ENCODE measurements at places on chromosomes 12 and 14.

GRCh38 chr14:96136371-96137005 is 68.2 kb upstream of the BDKRB2 start:
- DNase-seq = no peak
- H3K27me3 ChIP-seq = no peaks in the 10 kb centered on the region
- H3K4me1 ChIP-seq = no peaks in the 10 kb centered on the region
- no peak overlapping the region for H3K4me3 ChIP-seq
- no peaks in the 10 kb centered on the region for H3K36me3 ChIP-seq

- H3K36me3 ChIP-seq = no peaks in the 10 kb centered on the region
- no peak overlapping the region for H3K4me3 ChIP-seq
- H3K4me1 ChIP-seq = no peaks in the 10 kb centered on the region
- no peak overlapping the region for H3K27ac ChIP-seq
These were observed 43.8 kb downstream of the MAP4K5 start for GRCh38 chr14:50488521-50488920.

DNA sequence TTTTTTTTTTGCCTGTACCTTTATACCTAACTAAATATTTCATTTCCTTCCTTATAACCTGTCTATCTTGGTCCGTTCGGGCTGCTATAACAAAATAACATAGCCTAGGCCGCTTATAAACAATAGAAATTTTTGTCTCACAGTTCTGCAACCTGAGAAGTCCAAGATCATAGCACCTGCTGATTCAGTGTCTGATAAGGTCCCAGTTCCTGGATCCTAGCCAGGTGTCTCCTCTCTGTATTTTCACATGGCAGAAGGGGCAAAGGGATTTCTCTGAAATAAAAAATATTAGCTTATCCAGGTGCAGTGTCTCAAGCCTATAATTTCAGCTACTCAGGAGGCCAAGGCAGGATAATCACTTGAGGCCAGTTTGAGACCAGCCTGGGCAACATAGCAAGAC is 1046.6 kb upstream of the USP15 start:
- no peaks in the 10 kb centered on the region for H3K27me3 ChIP-seq
- H3K27ac ChIP-seq = no peak overlapping the region
- no peaks in the 10 kb centered on the region for H3K4me1 ChIP-seq
- no peak for DNase-seq
- H3K4me3 ChIP-seq = no peak overlapping the region
- no peaks in the 10 kb centered on the region for H3K36me3 ChIP-seq

- H3K4me1 ChIP-seq = peaks cover 48% of the 10 kb centered on the region
- DNase-seq = no peak
- H3K36me3 ChIP-seq = no peaks in the 10 kb centered on the region
- no peak overlapping the region for H3K4me3 ChIP-seq
- no peak overlapping the region for H3K27ac ChIP-seq
These were observed 275.0 kb downstream of the AKAP6 start for GRCh38 chr14:32603992-32604565.

DNA sequence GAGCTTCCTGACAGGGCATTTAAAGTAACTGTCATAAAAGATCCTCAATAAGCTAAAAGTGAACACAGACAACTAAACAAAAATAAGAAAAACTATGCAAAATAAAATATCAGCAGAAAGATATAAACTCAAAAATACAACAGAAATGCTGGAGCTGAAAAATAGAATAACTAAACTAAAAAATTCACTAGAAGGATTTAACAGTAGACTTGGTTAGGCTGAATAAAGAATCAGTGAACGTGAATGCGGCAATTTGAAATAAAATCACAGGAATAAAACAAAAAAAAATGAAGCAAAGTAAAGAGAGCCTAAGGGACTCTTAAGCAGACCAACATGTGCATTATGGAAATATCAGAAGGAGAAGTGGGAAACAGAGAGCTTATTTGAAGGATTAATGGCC is 74.6 kb downstream of the EGLN3 start:
- no peaks in the 10 kb centered on the region for H3K4me1 ChIP-seq
- H3K27ac ChIP-seq = no peak overlapping the region
- no peak for DNase-seq
- no peak overlapping the region for H3K4me3 ChIP-seq

- no peak for DNase-seq
- no peak overlapping the region for H3K27ac ChIP-seq
- H3K27me3 ChIP-seq = no peaks in the 10 kb centered on the region
- H3K4me1 ChIP-seq = no peaks in the 10 kb centered on the region
- no peaks in the 10 kb centered on the region for H3K36me3 ChIP-seq
- H3K4me3 ChIP-seq = no peak overlapping the region
These were observed 48.9 kb upstream of the AMN start for GRCh38 chr14:102873546-102874061.

- H3K27me3 ChIP-seq = no peaks in the 10 kb centered on the region
- no peak overlapping the region for H3K4me3 ChIP-seq
- H3K27ac ChIP-seq = no peak overlapping the region
- H3K36me3 ChIP-seq = no peaks in the 10 kb centered on the region
- no peak for DNase-seq
These were observed 71.6 kb downstream of the ZNF641 start for GRCh38 chr12:48279101-48279500.

DNA sequence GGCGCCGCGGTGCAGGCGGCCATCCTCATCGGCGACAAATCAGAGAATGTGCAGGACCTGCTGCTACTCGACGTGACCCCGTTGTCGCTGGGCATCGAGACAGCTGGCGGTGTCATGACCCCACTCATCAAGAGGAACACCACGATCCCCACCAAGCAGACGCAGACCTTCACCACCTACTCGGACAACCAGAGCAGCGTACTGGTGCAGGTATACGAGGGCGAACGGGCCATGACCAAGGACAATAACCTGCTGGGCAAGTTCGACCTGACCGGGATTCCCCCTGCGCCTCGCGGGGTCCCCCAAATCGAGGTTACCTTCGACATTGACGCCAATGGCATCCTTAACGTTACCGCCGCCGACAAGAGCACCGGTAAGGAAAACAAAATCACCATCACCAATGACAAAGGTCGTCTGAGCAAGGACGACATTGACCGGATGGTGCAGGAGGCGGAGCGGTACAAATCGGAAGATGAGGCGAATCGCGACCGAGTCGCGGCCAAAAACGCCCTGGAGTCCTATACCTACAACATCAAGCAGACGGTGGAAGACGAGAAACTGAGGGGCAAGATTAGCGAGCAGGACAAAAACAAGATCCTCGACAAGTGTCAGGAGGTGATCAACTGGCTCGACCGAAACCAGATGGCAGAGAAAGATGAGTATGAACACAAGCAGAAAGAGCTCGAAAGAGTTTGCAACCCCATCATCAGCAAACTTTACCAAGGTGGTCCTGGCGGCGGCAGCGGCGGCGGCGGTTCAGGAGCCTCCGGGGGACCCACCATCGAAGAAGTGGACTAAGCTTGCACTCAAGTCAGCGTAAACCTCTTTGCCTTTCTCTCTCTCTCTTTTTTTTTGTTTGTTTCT is 1.7 kb downstream of the HSPA2 start:
- peak overlapping the region; percentile 81 for H3K4me3 ChIP-seq
- DNase-seq = no peak

GRCh38 chr12:69007101-69007854 is 74.3 kb upstream of the CPM start:
- no peak overlapping the region for H3K4me3 ChIP-seq
- H3K27me3 ChIP-seq = no peaks in the 10 kb centered on the region
- H3K27ac ChIP-seq = peak overlapping the region; percentile 14
- no peaks in the 10 kb centered on the region for H3K4me1 ChIP-seq

- H3K27ac ChIP-seq = no peak overlapping the region
- peaks cover 15% of the 10 kb centered on the region for H3K4me1 ChIP-seq
- no peaks in the 10 kb centered on the region for H3K27me3 ChIP-seq
- no peak overlapping the region for H3K4me3 ChIP-seq
These were observed 70.5 kb downstream of the HMGA2 start for GRCh38 chr12:65894624-65895390.

DNA sequence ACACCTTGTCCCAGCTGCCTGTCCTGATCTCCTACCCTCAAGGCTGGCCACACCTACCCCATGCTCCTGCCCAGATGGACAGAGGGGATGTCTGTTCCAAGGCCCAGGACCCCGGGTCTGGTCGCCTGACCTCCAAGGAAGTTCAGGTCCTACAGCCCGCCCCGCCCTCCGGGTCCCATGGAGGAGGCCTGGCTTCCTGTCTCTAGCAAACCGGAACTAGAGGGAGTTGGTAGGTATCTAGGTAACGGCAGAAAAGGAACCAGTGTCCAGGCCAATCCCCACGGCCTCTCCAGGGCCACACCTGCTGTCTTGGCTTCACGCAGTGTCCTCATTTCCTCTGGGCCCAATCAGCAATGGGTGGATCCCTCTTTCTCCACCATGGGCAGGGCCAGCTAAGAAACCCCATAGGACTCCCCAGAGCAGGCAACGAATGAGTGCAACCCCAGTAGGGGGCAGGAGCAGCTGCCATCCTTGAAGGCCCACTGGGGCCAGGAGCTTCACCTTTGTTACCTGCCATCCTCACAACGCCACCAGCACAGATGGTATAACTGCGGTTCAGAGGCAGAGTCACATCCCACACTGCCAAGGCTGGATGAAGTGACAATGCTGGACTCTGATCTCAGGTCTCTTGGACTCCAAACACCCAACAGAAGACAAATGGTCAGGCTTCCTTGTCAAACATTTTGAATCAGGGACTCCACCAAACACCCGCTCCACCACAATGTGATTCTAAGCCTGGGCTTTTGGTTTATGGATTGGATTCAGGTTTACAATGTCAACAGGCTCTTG is 25.1 kb upstream of the RPLP0 start:
- peak overlapping the region; percentile 51 for H3K27ac ChIP-seq
- no peak overlapping the region for H3K4me3 ChIP-seq
- H3K36me3 ChIP-seq = peaks cover 40% of the 10 kb centered on the region
- H3K27me3 ChIP-seq = no peaks in the 10 kb centered on the region

Data from psoas muscle (tissue), 8 donors.